ENCODE measurements at places on chromosomes 2 and 18. TPM values are rescaled to one million over a fixed set of nuclear protein-coding genes. Genes with fewer than 3 reads are reported as not detected.

GRCh38 chr2:240664622-240665021 lies 18.1 kb downstream of the AQP12B start:
- no peak for DNase-seq

DNA sequence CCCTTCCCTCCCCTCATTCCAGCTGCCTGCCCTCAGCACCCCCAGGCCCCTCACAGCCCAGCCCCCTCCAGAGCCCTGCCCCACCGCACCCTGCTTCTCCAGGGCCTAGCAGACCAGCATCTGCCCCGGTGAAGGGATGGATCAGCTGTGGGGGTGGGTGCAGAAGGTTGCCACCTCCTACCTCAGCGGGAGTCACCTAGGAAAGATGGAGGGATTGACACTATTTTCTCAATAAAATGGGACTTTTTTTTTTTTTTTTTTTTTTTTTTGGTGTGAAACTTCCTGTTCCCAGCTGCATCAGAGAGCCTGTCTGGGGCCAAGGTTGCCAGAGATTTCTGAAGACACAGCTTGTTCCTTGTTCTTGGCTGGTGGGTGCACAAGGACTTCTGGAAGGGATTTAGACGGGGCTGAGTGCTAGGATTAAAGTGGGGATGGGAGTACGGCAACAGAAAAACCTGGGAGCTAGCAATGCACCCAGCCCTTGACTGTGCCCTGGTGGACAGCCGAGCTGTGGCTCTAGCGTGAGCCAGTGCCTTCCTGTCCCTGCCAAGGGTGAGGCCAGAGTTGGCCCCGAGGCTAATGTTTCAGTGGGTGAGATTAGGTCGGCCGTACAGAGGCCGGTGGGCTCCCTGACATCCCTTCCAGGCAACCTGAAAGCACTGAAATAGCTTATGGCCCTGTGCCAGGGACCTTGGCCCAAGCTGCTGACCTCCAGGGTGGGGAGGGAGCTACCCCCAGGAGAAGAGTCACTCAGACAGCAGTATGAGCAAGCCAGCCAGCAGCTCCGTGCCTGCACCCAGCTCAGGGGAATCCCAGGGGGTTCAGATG lies 4.6 kb downstream of the B3GNT7 start:
- no peak for DNase-seq

COL4A3 gene
- total RNA-seq = not detected

DNA sequence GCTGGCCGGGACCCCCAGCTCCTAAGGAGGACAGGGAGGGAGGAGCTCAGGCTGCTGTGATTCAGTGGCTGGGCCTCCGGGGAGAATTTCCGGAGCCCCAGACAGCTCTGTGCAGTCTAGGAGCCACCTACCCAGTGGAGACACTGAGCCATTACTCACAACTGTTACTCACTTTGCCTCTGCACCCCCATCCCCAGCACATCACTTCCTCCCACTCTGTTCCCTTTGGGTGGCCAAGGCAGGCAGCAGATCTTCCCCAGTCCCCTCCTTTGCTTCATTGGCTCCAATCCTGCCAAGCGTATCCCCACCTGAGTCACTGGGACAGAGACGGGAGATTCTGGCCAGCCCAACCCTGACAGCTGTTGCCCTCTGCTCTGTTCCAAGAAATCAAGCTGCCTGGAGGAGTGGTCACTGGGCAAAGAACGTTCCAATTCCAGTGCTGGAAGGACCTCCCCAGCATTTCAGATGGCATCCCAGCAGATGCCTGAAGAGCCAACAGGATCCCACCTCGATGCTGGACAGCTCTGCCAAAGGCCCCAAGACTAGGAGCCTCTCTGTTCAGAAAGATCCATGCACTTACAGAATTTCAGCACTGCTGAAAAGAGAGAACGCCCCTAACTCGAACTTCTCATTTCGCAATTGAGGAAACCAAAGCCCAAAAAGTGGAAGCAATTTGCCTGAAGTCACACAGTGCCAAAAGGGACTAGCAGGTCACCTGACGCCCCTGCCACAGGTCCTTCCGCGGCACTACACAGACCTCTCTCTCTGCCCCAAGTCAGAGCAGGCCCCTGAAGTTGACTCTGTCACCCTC lies 68.3 kb downstream of the TNS1 start:
- no peak for DNase-seq

GRCh38 chr18:76482971-76483691 lies 11.9 kb downstream of the ZNF516 start:
- no peak for DNase-seq

DNA sequence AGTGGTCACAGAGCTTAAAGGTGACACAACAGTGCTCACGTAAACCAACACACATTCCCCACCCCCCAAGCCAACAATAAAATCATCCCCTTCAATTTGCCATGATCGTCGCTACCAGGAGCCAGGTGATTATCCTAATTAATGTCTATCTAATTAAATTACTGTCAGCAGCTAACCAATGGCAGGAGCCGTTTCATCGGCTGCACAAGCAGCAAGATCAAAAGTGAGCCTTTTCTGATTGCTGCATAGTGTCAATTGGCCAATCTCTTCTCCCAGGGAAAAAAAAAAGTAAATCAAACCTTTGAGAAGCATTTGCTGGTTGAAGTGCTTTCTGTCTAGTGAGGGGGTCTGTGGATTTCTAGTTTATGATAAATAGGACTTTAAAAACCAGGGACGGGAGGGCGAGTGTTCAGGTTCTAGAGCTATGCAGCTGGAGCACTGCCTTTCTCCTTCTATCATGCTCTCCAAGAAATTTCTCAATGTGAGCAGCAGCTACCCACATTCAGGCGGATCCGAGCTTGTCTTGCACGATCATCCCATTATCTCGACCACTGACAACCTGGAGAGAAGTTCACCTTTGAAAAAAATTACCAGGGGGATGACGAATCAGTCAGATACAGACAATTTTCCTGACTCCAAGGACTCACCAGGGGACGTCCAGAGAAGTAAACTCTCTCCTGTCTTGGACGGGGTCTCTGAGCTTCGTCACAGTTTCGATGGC lies at the start of gene TBR1:
TBR1 (plus strand) TSS at position 311 of the 721 bp plus-strand sequence; CDS start at position 425, 114 bp downstream.
- DNase-seq = no peak

- DNase-seq = no peak
These were observed 40.3 kb downstream of the ZEB2 start for GRCh38 chr2:144479659-144480058.

DNA sequence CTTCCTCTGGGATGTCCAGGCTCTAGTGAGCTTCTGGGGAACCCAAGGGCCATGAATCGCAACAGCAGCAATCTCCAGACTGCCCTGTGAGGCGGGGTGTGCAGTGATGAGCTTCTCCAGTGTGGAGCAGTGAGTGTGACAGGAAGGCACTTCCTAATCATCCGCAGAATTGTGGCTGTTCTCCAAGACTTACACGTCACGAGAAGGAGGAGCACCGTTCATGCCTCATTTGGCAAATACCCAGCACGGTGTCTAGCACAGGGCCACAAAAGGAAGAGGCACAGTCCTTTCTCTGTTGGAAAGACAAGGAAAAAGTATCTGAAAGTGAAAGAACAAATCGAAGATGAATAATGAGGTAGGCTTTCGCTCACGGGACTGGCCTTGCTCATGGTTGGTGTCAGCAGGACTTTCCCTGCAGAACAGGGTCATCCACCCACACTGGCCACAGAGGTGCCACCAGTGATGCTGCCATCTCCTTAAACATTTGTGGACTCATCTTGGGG lies 125.1 kb upstream of the HAAO start:
- DNase-seq = no peak

Data from activated naive CD4-positive, alpha-beta T cell treated with anti-CD3 and anti-CD28 coated beads, Interleukin-2, amount 50 U/mL, for 72 hours (primary cell).